Skin of body (tissue), 3 donors: ENCODE measurements at places on chromosomes 16 and 17.

DNA sequence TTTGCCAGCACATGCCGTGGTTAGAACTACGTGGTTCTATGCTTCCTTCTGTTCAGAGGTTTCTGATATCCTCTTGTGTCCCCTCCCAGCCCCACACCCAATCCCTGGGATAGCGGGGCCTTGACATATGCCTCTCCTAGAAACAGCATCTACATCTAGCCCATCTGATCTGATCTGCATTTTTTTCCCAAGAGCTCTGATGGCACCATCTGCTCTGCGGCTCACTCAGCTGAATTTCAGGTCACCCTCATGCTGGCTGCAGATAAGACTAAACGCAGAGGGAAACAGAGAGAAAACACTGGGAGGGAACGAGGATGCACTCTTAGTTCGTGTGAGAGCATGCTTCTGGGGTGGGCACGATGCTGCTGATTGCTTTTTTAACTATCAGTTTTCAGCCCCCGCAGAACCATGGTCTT is 10.7 kb downstream of the WIPI1 start:
- DNase-seq, result no peak

- no peak for DNase-seq
These were observed 217.3 kb downstream of the RAB11FIP4 start for GRCh38 chr17:31608659-31609254.

DNA sequence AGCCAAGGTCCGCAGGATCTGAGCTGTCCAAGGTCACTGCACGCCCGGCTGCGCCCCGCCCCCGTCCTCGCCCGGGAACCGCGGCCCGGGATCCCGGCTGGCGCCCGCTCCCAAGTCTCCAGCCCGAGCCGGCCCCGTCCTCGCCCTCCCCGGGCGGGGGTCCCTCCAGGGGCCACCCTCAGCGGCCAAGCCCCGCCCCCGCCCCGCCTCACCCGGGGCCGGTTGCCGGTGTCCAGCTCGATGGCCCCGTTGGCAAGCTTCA is 216 bp downstream of the VPS9D1 start:
- DNase-seq, result no peak

DNA sequence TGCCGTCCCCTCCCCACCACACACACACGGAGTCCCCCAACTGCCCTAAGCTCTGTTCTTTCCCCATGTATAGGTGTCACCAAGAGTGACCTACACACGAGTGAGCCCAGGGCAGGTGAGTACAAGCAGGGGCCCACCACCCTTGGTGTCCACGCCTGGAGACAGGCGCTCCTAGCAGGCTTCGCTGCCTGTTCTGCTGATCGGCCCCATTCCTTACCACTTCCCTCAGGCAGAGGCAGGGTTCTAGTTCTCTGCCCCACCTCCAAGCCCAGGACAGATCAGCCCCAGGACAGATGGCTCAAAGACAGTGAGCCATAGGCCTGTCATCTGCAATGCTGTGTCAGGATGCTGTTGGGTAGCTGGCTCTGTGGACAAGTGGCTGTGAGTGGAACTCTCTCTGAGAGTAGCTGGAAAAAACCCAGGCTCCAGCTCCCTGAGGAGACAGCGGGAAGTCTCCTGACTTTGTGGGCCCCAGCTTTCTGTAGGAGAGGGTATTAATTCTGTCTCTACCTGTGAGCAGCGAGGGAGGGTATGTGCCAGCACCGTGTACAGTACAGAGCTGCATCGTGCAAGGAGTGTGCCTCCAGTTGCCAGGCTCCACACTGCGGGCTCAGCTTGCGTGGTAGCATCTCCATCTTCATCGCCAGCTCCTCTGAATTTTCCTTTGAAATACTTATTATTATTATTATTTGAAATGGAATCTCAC is 897 bp downstream of the TP53I13 start:
- DNase-seq, result no peak

GRCh38 chr17:8997994-8998628 is 23.2 kb upstream of the NTN1 start:
- no peak for DNase-seq

DNA sequence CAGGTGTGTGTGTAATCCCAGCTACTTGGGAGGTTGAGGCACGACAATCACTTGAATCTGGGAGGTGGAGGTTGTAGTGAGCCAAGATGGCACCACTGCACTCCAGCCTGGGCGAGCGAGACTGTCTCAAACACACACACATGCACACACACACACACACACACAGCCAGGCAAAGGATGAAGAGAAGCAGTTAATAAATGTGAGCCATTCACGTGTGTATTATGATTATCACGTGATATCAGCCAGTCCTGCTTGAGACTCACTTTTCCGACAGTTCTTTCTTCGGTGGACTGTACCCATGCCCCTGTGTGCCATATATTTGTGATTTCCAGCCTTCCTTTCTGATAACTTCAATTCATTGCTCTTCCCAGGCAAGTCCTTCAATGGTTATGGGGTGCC is 119.3 kb downstream of the PRKCB start:
- no peak for DNase-seq

DNA sequence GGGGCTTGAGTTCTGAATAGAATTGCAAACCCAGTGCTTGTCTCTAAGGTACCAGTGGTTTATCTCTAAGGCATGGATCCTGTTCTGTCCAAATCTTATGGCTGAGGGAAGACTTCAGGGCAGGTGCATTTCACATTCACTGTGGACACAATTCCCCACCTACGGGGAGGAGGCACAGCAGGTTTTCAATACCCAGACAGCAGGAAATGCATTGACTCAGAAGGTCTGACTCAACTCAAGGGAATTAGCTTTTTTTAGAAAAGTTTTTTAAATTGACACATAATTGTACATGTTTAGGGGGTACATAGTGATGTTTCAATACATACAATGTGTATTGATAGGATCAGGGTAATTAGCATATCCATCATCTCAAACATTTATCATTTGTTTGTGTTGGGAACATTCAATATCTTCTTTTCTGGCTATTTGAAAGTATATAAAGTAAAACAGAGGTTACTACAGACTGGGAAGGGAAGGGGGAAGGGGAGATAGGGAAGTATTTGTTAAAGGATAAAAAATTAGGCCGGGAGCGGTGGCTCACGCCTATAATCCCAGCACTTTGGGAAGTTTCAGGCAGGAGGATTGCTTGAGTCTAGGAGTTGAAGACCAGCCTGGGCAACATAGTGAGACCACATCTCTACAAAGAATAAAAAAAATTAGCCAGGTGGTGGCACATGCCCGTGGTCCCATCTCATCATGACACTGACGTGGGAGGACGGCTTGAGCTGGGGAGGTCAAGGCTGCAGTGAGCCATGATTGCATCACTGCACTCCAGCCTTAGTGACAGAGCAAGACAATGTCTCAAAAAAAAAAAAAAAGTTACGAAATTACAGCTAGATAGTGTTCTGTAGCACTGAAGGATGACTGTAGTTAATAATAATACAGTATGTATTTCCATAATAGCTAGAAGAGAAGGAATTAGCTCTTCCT is 54.9 kb downstream of the RGS9 start:
- no peak for DNase-seq

GRCh38 chr17:49624896-49625295 is 49.2 kb downstream of the NXPH3 start:
- DNase-seq, result no peak

- no peak for DNase-seq
These were observed 120.4 kb upstream of the TOM1L1 start for GRCh38 chr17:54780238-54780637.

- DNase-seq, result peak; percentile 46
These were observed 1.3 kb downstream of the HBQ1 start for GRCh38 chr16:181565-182021.

DNA sequence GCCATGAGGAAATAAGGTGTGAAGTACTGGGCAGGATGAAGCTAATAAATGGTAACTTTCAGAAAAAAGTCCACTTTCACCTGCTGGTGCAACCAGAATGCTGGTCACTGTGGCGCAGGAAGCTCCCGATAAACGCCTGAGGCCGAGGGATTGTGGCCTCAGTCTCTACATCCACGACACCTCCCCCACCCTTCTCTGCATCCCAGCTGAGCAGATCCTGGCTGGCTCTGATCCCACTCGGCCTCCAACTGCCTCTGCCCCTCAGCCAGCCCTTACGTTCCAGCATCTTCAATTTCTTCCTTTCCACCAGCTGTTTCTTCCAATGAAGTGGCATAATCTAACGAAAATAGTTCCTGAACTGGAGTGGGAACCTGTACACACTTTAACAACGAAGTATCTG is 49.5 kb downstream of the COX4I1 start:
- DNase-seq, result no peak

DNA sequence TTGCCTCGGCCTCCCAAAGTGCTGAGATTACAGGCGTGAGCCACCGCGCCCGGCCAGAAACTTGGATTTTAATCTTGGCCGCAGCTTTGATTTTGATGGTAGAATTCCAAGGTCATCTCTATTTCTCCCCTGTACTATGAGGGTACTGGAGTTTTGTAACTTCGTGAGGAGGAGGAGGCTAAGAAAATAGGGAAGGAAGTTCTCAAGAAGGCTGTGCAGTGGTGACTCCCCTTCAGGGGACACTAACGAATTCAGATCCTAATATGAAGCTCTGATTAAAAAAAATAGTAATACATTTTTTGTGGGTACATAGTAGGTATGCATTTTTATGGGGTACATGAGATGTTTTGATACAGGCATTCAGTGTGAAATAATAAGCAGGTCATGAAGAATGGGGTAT is 55.9 kb downstream of the LDHD start:
- no peak for DNase-seq

- no peak for DNase-seq
These were observed 322.4 kb downstream of the CBLN1 start for GRCh38 chr16:48959204-48959603.

DNA sequence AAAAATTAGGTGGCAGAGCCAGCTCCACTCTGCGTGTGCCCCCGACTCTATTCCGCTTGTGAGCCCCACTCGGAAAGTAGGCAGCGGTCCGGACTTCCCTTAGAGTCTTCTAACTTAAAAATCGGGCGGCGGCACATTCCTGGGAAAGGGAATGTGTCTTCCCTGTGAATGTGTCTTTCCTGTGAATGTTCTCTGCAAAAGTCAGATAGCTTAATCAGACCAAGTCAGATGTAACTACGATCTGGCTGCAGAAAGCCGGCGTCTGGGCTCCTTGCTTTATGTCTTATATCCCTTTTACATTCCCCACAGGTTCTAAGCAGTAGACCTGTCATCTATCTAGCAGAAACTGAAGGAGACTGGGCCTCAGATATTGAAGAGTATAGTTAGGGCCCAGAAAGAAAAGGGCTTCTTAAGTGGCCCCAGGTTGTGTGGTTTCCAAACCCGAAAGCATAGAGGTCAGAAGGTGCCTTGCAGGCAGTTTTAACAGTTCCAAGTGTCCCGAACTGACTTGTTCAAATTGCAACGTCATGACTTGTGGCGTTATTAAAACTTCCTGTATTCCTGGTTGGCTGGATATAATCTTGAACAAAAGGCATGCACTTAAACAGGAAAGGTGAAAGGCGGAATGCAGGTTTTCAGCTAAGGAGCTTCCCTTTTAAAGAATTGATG is 601 bp downstream of the PHKB start:
- peak; percentile 25 for DNase-seq

- no peak for DNase-seq
These were observed 1.6 kb downstream of the CD7 start for GRCh38 chr17:82315703-82316358.

DNA sequence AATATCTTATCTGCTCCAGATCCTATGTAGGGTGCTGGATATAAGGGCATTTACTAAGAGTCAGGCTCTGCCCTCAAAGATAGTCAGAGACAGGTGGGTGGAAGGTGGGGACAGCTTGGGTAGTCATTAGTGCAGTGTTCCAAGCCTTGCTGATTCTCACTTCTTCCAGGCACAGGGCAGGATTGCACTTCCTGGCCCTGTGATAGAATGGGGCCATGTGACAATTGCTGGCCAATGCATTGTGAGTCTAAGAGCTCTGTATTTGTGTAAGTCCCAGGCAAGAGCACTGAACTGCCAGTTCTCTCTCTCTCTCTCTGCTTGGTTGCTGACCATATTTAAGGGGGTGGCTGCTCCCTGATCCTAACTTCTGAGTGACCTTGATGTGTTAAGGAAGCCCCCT is 112.1 kb downstream of the C16orf78 start:
- DNase-seq, result no peak

GRCh38 chr16:51761001-51761400 is 609.9 kb upstream of the SALL1 start:
- DNase-seq, result no peak

DNA sequence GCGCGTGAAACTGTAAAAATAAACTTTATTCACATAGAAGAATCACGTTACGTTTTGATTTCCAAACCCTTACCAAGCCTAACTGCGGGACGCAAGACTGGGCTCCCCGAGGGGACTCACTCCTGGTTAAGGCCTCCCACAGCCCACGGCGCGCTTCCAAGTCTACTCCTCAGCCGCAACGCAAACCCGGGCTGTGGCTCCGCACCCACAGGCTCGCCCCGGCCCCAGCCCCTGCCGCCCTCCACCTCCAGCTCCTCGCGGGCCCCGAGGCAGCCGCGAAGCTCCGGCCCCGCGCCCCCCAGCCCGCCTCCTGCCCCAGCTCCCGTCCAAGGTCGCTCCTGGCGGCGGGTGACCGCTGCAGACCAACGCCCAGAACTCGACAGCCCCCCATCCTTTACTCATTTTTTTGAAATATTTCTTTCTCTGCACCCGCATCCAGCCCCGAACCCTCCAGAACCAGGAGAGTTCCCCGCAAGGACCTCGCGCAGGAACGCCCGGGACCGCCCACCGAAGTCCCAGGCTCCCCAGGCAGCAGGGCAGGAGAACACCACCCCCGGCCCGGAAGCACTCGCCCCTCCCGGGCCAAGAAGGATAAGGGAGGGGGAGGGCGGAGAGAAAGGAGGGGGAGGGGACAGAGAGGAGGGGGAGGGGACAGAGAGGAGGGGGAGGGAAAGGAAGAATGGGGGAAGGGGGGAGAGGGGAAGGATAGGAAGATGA is 912 bp downstream of the USP22 start:
- DNase-seq, result peak; percentile 90

GRCh38 chr16:7423434-7424044 is 90.9 kb downstream of the RBFOX1 start:
- DNase-seq, result no peak

- no peak for DNase-seq
These were observed 17.5 kb upstream of the MLKL start for GRCh38 chr16:74718140-74718539.

DNA sequence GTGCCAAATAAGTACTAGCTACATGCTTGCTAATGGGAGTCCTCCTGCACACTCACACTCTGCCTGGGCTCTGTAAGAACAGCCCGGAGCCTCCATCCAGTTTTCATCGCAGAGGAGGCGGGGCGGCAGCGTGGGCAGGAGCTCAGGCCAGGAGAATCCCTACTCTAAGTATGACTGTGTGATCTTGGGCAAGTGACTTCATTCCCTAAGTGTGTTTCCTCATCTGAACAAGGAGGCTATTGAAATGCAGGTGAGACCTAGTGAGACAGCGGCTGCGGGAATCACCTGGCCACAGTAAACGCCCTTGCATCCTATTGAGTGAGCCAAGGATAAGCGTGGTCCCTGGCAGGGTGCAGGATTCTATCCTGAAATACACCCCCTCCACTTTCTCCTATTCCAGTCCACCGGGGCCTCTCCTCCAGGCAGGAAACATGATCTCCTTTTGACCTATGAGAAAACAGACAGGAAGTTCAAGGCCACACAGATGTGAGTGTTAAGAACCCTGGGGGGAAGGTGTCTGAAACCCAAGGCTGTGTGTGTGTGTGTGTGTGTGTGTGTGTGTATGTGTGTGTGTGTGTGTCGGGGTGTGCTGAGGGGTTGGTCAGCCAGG is 5.2 kb upstream of the RAI1 start:
- DNase-seq, result no peak

GRCh38 chr17:640436-640835 is 74.2 kb downstream of the VPS53 start:
- no peak for DNase-seq
